ENCODE measurements at places on chromosomes 2 and 18.

- no peak for DNase-seq
These were observed 72.2 kb downstream of the C1QL2 start for GRCh38 chr2:119086327-119086726.

- DNase-seq = no peak
These were observed 1.6 kb downstream of the TXNL4A start for GRCh38 chr18:79986726-79987125.

DNA sequence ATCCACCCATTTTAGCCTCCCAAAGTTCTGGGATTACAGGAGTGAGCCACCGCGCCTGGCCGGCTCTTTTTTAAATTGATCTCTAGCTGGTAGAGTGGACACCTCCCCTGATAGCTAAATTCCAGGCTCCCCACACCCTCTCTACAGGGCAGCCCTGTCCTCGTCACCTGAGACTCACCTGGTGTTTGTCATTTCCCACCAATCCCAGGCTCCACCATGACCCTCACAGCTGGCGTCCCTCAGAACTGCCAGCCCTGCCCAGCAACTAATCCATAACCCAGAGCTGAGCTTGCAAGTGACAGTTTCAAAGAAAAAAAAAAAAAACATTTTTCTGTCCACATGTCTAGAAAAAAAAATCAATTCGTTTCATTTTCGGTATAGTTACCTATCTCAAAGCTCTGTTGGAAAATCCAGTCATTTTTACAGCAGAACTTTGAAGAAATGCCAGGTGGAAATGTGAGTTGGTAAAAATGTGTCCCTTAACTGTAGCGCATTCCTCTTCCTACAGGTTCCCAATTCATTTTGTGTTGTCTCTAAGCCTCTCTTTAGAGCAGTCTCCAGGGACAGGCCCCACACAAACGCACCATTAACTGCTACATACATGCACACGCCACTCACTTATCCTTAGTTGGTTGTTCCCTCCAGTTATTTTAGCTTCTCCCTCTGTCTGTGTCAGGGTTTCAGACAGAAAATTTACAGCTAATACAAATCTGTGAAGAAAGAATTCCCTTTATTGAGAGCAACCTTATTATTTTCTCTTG is 294.7 kb downstream of the FBXO15 start:
- DNase-seq = no peak

DNA sequence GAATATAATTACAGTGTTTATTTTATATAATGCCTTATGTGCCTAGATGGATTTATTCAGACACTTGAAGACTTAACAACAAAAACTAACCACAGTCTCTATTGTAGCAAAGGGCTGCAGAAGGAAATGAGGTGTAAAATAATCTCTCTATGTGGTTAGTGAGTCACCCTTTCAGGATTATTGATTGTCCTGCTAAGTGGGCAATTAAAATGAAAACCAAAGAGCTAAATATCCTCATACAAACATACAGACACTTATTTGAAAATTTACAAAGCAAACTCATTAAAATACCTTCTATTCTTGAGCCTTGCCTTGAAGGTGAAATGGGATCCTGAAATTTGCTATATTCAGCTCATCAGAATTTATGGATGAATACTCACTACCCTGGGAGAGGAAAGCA is 27.7 kb upstream of the DCC start:
- no peak for DNase-seq
